ENCODE measurements at places on chromosomes 13 and 19. TPM values are rescaled to one million over a fixed set of nuclear protein-coding genes. Genes with fewer than 3 reads are reported as not detected.

TNFSF9 gene
- 0.58 TPM for polyA plus RNA-seq

PSG5 gene
- polyA plus RNA-seq, result 0.18 TPM

NKG7 gene
- polyA plus RNA-seq, result 2.8 TPM

KLK7 gene
- not detected for polyA plus RNA-seq

PGLYRP2 gene
- not detected for polyA plus RNA-seq

RAB3A gene
- polyA plus RNA-seq, result 5.1 TPM

SPACA4 gene
- not detected for polyA plus RNA-seq
